HuH-7 (cell line): ENCODE measurements at places on chromosomes 6 and 20.

DNA sequence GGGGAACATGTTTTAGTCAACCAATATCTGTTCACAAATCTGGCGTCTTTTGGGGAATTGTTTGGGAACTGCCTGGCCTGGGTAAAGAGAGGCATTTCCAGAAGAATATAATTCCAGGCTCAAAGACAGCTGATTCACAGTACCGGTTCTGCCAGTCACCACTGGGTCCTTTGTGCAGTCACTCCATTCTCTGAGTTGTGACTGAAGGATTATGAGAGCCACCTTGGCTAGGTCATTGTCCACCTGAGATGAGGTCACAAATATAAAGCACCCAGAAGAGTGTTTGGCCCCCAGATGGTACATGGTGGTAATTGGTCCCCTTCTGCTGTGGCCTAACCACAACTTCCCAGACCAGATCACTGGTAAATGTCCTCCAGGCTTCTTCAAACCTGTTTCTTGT lies 121.0 kb upstream of the SPACA1 start:
- DNase-seq, result no peak

GRCh38 chr6:130505808-130506598 lies 140.2 kb downstream of the TMEM200A start:
- DNase-seq, result no peak

DNA sequence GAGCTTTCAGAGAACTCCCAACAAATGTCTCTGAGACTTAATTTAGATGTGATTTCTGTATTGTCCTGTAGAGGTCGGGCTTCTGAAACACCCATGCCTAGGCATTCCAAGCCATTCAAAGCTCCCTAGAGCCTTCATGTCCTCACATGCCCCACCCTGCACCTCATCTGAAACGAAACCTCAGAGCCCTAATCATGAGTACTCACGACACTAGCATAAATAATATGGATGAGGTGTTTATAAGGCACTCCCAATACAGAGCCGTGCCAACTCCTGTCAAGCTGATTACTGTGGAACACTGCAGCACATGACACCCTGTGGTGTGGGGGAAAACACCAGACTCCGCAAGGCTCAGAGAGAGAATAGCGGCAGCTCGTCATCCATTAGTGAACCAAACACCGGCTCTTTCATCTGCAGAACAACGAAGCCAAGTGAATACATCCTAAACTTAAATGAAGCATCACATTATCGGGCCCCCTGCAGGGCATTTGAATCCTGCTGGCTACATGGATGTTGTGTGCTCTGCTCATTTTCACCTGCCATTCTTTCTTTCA lies 83.8 kb downstream of the FNDC1 start:
- peak; percentile 73 for DNase-seq

GRCh38 chr20:53658322-53658721 lies 64.7 kb upstream of the ZNF217 start:
- DNase-seq, result no peak

- no peak for DNase-seq
Measured at GRCh38 chr20:8005033-8005432, 14.5 kb downstream of the TMX4 start.
